ENCODE measurements at places on chromosomes 1 and 21.

DNA sequence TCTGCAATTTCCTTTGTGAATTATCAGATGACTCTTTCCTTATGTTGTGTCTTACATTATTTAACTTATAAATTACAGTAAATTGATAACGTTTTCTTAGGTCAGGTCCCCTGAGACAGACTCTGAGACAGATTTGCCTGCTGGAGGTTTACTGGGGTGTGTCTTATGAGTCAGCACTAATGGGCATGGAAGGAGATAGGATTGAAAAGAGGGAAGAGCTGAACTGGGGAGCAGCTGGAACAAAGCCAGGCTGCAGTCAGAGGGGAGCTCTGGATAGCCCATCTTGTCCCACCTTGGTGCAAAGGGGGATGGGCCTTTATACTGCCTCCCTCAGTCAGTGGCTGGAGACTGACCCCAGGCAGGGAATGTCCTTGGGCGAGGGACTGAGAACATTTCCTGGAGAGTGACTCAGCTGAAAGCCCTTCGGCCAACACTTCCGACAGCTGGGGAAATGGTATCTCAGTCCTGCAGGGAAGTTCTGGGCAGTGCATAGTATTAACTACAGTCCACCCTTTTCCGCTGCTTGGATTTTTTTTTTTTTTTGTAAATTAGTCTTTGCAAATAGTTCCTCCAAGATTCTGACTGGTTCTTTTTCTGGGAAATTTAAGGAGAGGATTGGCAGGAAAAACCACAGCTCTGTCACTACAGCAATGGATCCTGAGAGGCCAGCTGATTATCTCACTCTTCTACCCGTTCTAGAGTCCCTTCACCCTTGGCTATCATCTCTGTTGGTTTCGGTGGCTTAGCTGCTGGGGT lies 39.1 kb upstream of the CDC42BPA start:
- DNase-seq: peak; percentile 72

DNA sequence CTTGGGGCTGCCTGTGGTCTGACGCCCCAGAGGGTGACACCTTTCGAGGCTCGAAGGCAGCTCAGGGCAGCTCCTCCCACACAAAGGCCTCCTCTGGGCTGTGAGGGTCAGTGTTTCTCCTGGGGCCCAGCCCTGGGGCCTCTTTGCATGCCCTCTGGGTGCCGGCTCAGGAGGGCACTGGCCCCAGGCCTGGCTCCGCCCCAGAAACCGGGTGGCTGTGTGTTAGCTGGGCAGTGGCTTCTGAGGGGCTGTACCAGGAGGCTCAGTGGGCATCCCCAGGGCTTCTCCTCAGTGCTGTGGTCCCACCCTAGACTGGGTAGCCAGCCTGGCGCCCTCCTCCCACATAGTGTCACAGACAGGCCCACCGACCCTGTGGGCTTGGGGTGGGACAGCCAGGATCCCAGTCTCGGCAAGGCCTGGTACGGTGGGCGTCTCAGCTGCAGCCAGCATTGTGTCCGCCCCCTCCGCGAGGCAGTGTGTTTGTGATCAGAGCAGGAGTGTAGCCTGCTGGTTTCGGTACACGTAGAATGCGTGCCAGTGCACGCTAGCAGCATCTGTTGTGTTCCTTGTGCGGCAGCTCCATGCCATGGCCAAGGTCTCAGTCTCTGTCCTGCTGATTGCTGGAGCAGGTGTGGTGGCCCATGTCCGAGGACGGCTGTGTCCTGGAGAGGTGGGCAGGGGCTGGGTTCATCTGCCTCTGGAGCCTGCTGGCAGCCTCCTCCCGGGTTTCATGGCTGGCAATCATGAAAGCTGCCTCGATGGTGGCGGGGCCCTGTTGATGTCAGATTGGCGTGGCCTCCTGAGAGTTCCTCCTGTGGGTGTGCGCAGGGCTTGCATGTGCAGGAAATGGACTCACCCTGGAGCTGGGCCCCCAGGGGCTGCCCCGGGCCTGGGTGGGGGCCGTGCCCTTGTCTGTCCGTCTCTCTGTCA lies 28.0 kb downstream of the RRP1 start:
- DNase-seq: no peak

GRCh38 chr1:156727492-156727891 lies 777 bp upstream of the METTL25B start:
- no peak for DNase-seq

DNA sequence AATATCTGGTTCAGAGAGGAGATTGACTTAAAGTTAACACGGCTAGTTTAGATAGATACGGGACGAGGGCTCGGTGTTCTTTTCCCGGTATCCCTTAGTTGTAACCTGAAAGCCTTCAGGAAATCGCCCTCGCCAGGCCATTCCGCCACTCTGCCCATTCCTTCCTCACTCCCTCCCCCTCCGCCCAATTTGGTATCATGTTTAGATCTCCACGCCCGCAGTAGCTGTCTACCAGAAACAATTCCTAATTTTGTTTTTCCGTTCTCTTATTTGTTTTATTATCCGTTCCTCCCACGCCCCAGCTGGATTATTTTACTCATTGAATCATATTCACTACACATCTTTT lies 685 bp upstream of the VAMP4 start:
- peak; percentile 45 for DNase-seq

- DNase-seq: no peak
Measured at GRCh38 chr1:225963735-225964530, 22.9 kb upstream of the LEFTY2 start.

Data from CMK (cell line).